ENCODE measurements at places on chromosomes 2 and 18. TPM values are rescaled to one million over a fixed set of nuclear protein-coding genes. Genes with fewer than 3 reads are reported as not detected.
A peak's percentile ranks its signal among the peaks of the same experiment; 100 is the strongest.

The AKAIN1 gene
- total RNA-seq = not detected

The CCDC148 gene
- total RNA-seq = 8.3 TPM

The MRPL44 gene
- 18.4 TPM for total RNA-seq

The CLEC4F gene
- not detected for total RNA-seq

The COL3A1 gene
- total RNA-seq = 76.1 TPM

The FER1L5 gene
- total RNA-seq = 0.54 TPM

The PLCD4 gene
- 1.9 TPM for total RNA-seq

The APOB gene
- 0.13 TPM for total RNA-seq

The AMER3 gene
- total RNA-seq = not detected

The RRM2 gene
- 0.27 TPM for total RNA-seq

The ZNF385B gene
- total RNA-seq = 1.3 TPM

The ARHGAP15 gene
- 24.4 TPM for total RNA-seq

DNA sequence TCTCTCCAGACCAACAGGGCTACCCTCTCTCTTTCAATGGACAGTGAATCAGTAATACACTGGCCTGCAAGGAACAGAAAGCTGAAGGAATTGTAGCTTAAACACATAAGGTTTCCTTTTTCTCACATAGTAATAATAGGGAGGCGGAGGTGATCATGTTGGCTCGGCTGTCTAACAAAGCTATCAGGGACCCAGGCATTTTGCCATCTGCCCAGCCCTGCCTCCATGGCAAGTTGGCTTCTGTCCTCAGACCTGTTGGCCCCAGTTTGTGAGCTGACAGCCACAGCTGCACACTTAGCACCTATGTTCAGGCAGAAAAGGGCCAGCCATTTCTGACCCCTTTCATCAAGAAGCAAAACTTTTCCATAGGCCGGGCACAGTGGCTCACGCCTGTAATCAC lies 2.0 kb upstream of the CHRNG start:
- DNase-seq = no peak

DNA sequence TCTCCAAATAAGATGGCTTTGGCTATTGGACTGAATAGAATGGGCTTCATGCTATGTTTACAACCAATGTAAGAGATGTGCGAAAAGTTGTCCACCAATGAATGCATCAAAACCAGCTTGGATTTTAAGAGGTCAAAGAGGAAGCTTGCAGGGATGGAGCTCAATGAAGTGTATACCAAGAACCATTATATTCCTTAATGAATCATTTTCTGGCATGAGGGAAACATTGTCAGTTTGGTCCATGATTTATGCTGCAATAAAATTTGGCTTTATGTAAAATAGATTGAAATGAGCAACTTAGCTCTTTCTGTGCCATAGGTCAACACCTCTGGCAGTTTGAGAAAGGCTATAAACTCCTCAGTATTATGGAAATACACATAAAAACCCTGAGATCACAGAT lies 107.3 kb downstream of the SH3BP4 start:
- DNase-seq = no peak

DNA sequence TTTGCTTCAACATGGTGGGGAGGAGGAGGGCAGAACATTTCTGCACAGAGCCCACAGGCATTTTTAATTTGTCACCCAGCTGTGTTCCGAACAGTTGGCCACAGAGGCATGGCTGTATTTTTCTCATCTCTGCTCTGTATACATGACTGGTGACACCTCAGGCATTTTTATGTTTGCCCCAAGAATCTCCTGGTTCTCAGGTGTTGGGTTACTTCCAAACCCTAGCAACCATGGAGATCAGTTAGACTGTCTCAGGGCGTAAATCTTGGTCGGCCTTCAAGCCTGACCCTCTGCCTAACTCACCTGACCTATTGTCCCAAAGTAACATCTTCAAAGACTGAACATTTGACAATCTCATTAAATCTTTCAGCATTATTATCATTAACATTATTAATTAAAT lies 100.0 kb downstream of the ABCA12 start:
- DNase-seq = no peak

GRCh38 chr2:29528891-29529520 lies 392.4 kb downstream of the ALK start:
- no peak for DNase-seq

DNA sequence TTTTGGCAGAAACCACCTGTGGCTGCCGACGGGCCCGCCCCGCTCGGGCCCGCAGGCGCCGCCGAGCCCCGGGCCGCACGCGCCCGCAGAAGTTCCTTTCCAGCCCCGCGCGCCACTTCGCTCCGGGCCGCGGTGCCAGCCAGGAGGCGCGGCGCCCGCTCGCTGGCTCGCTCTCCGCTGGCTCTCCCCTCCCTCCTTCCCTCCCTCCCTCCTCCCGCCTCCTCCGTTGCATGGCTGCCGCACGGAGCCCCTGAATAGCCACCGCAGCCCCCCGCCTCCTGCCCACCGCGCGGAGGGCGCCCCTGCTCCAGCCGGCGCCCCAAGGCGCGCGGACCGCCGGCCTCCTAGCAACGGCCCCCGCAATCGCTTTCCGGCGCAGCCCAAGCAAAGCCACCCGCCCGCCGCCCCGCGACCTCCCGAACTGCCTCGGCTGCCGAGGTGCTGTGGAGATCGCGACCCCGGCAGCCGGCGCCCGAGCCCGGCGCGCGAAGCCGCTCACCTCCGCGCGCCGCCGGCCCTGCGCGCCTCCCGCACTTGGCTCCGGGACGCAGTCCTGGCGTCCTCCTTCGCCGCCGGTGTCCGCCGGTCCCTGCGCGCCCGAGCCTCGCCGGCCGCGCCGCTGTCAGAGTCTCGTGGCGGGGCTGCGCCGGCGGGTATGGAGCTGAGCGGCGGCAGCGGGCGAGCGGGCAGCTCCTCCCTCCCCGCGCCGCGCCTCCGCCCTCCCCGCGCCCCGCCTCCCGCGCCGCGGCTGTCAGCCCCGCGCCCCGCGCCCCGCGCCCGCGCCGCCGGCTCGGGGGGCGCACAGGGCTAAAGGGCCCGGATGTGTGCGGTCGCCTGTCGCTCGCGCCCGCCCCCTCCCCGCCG lies at the start of gene ZBTB7C:
Gene ZBTB7C, minus strand, starts transcription at position 657 of the 864 bp plus-strand sequence.
- DNase-seq = peak; percentile 68

DNA sequence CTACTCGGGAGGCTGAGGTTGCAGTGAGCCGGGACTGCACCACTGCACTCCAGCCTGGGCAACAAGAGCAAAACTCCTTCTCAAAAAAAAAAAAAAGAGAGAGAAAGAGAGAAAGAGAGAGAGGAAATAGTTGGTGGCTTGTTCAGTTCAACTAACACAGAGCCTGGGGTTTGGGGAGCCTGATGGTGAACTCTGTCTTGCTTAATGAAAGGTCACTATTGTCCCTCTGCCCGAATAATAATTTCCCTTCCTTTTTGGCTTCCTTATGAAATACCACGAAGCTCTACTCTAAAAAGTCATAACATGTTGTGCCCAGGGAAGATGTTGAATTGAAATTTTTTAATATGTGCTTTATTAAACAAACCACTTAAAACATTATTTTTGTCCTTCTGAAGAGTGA lies 17.3 kb downstream of the BCL2 start:
- DNase-seq = peak; percentile 36

DNA sequence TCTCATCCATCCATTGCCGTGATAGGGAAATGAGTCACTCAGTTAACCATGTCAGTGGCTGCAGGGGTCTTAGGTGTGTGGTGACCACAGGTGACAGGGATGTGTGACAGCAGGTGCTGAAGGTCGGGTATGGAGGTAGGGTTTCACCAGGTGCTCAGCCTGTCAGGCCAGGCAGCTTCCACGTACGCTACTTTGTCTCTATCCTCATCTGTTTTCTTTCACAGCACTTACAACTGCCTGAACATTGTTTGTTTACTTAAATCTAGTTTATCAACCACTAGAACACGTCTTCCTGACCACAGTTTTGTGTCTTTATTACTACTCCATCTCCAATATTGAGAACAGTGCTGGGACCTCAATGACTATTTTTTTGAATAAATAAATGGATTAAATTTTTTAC lies 11.4 kb upstream of the UXS1 start:
- DNase-seq = no peak

DNA sequence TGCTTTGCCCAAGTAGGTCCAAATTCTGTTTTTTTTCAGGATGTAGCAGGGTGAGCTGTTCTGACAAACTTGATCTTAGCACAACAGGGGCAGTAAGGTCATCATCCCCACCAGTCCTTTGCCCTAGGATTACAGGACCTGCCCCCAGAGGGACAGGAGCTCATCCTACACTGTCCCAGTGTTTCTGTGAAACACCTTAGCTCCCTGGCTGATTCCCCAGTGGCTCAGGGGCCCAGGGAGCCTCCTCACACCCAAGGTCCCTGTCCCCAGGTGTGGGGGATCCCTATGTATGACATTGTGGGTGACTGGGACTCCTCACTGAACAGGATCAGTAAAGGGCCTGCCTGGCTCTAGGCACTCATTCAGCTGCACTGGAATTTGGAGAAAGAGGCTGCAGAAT lies 191.2 kb downstream of the ANKRD30B start:
- no peak for DNase-seq

DNA sequence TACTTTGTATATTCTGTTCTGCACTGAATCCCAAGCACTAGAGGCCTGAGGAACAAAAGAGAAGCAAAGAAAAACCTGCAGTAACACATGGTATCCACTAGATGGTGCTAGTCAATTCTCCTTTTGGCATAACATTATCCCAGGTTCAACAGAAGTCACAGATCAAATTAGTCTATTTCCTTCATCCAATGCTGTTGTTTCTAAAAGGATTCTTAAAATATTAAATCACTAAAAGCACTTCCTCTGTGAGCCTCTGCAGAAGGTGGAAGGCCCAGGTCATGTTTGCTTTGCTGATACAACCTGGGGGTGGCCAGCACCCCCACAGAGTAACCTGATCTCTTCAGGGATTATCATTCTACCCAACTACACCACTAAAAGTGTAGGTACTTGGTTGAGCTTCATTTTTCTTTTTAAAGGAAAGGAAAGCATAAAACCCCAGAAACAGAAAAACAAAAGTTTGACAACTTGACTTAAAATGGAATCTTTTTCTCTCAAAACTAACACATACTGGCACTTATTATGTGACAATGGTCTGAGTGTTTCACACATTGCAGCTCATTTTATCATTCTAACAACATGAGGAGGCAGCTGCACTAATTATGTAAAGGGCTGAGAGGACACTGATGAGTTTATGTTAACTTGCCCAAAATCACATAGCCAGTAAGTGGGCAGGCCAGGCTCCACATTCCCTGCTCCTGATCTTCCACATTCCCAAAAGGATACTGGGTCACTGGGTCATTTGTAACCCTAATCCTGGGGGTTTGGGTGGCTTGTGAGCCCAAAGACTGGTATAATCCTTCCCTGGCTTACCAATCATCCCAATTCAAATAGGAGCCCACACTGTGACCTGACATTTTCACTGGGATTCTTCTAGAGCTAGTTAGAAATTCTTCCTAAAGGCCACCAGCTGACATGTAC lies 66.8 kb upstream of the DNER start:
- DNase-seq = no peak

DNA sequence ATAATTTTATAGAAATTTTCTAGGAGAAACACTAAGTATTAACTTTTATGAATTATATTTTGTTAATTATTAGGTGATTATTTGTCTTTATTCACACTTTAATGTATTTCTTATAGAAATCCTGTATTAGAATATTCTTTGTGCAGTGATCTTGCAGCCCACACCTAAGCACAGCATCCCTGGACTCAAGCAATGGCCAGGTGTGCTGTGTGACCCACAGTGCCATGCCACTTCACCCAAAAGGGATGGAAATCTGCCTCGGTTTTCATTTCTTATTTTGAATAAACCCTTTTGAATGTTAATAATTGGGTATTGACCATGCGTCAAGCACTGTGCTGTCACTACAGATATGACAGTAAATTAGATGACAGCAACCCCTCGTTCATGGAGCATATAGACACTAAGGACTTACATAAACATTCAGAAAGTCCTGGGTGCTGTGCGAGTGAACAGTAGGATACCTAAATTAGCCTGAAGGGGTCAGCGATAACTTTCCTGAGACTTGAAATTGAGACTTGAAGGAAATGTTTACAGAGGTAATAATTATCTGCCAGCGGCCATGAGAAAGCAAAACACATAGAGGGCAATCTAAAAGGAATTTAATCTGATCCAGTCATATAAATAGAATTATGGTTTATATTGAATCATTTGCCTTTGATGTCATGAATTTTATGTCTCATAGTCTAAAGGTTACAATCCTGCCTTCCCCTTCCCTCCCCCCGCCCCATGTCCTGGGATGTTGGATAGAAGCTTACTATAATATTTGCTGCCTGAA lies 52.7 kb upstream of the CALCRL start:
- no peak for DNase-seq

DNA sequence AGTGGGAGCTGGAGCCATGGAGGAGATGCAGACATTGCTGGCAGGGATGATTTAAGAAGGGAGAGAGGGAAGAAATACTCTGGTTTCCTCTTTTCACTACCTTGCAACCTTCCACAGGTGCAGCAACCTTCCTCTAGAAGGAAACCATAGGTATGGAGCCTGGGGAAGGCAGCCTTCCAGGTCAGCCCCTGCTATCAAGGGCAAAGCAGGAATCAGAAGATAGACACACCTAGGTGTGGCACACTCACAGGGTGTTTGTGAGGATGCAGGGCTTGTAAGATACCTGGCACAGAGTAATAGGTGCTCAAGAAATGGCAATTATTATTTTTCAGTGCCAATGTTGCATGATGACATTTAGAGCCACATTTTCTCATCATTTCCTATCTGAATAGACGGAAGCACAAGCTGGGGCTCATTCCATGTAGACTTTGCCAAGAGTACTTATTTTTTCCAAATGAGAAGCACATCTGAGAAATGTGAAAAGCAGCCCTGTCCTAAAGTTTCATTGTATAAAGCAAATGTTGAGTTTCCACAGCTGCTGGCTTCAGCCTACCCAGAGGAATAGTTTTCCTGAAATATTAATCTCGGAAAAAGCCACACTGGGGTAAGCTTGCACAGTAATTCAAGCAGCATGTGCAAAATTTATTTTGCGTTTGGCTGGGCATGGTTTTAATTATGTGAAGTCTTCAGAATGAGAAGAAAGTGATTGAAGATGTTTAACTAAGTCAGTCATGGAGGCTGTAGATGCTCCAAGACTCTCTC lies 20.6 kb downstream of the EVA1A start:
- no peak for DNase-seq

DNA sequence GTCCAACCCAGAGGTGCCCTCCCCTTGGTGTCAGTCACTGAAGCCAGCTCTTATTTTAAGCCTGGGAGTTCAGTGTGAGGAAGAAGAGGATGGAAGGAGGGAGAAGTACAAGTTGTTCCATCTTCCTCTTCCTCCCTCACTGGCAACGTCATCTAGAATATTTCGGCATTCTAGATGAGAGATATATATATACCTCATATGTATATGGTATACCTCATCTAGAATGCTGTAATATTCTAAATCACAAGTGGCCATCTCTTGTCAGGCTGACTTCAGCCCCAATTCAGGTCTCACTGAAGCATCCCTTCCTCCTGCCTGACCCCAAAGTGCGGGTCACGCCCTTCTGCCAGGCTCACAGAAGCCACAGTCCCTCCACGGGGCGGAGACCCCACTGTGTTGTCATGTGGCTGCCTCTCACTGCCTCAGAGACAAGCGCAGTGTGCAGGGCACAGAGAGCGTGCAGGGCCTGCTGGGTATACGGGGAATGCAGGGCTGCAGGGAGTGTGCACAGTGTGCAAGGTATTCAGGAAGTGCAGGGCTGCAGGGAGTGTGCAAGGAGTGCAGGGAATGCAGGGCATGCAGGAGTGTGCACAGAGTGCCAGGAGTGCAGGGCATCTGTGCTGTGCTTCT lies 32.8 kb upstream of the B3GNT7 start:
- no peak for DNase-seq

- DNase-seq = no peak
Observed at GRCh38 chr2:15584767-15585469, 6.8 kb upstream of the DDX1 start.

GRCh38 chr18:5095239-5095638 lies 101.8 kb downstream of the AKAIN1 start:
- DNase-seq = no peak

- no peak for DNase-seq
Observed at GRCh38 chr2:226023383-226023782, 623.9 kb downstream of the NYAP2 start.
